Mucosa of descending colon (tissue), 3 donors: ENCODE measurements at places on chromosomes 5 and 9. TPM values are rescaled to one million over a fixed set of nuclear protein-coding genes. Genes with fewer than 3 reads are reported as not detected.

Gene TNIP1
- total RNA-seq: 218 TPM

Gene AQP7
- total RNA-seq: 25.2 TPM

Gene ZNF366
- 1.6 TPM for total RNA-seq

Gene ANKRD31
- 0.17 TPM for total RNA-seq

Gene CTSL
- total RNA-seq: 62.3 TPM

Gene BTNL3
- total RNA-seq: 46.5 TPM

Gene BARHL1
- not detected for total RNA-seq

Gene OTULINL
- total RNA-seq: 60.1 TPM

Gene DCTN4
- total RNA-seq: 52.9 TPM

Gene NUTM2F
- total RNA-seq: not detected

Gene PRRT1B
- total RNA-seq: 2.9 TPM

Gene DAB2
- 65.8 TPM for total RNA-seq

Gene RASGRF2
- total RNA-seq: 2.0 TPM

Gene PCYOX1L
- total RNA-seq: 5.9 TPM

Gene HAVCR2
- 2.1 TPM for total RNA-seq

Gene CBY3
- total RNA-seq: not detected

Gene IGFBPL1
- total RNA-seq: 0.63 TPM

Gene PRDM9
- not detected for total RNA-seq

Gene PCDHA1
- total RNA-seq: not detected

Gene PTPDC1
- total RNA-seq: 5.7 TPM

Gene PTGDS
- 45.4 TPM for total RNA-seq

Gene SHROOM1
- 93.5 TPM for total RNA-seq

Gene CNOT8
- 55.4 TPM for total RNA-seq

Gene FAT2
- not detected for total RNA-seq

Gene TAS2R1
- not detected for total RNA-seq

Gene SHLD3
- 3.6 TPM for total RNA-seq

Gene LCNL1
- 0.17 TPM for total RNA-seq

Gene PIP5K1B
- total RNA-seq: 73.3 TPM

Gene KIF12
- 13.6 TPM for total RNA-seq

Gene TAF11L2
- total RNA-seq: not detected
